ENCODE measurements at places on chromosomes 16 and 17.

- DNase-seq = no peak
These were observed 558 bp upstream of the ZFHX3 start for GRCh38 chr16:73048292-73049080.

DNA sequence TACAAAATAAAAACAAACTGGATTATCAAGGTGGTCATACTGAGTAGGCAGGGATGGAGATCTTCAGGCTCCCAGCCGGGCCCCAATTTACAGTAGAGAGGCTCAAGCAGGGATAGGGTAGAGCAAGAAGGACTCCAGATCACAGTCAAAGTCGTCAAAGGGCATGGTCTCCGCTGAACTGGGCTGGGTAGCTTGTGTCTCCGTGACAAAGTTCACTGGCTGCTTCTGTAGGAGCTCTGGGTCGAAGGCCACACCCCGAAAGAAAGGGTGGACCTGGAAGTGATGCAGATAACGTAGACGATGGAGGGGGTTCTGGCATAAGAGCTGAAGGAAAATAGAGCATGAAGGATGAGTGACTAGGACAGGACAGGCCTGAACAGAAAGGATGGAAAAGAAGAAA is 3.6 kb downstream of the RSKR start:
- no peak for DNase-seq

GRCh38 chr17:41553176-41553575 is 18.7 kb downstream of the KRT9 start:
- no peak for DNase-seq

- no peak for DNase-seq
These were observed 104.9 kb downstream of the ADCY9 start for GRCh38 chr16:4011225-4011939.

GRCh38 chr17:68205808-68206720 is 41.8 kb upstream of the AMZ2 start:
- DNase-seq = no peak

GRCh38 chr16:73047536-73048291 is at the start of gene ZFHX3:
Gene ZFHX3, minus strand, starts transcription at chr16:73048128. Its CDS starts 87,983 bp downstream, at chr16:72960145.
- peak; percentile 60 for DNase-seq

GRCh38 chr17:34110315-34110714 is 144.8 kb upstream of the CCL2 start:
- no peak for DNase-seq

GRCh38 chr17:19763416-19763815 is 15.3 kb upstream of the ALDH3A1 start:
- no peak for DNase-seq

GRCh38 chr17:67617304-67617899 is 100.3 kb upstream of the NOL11 start:
- DNase-seq = no peak

Data from anterior cingulate cortex (tissue), 58 donors.